ENCODE measurements at places on chromosomes 5 and 9. TPM values are rescaled to one million over a fixed set of nuclear protein-coding genes. Genes with fewer than 3 reads are reported as not detected.
A peak's percentile ranks its signal among the peaks of the same experiment; 100 is the strongest.

- no peak overlapping the region for H3K27ac ChIP-seq
- no peak for DNase-seq
- H3K4me1 ChIP-seq = peaks cover 23% of the 10 kb centered on the region
- H3K4me3 ChIP-seq = peak overlapping the region; percentile 52
- H3K36me3 ChIP-seq = no peaks in the 10 kb centered on the region
Observed at GRCh38 chr5:139649082-139649991, 1.2 kb downstream of the CXXC5 start.

DNA sequence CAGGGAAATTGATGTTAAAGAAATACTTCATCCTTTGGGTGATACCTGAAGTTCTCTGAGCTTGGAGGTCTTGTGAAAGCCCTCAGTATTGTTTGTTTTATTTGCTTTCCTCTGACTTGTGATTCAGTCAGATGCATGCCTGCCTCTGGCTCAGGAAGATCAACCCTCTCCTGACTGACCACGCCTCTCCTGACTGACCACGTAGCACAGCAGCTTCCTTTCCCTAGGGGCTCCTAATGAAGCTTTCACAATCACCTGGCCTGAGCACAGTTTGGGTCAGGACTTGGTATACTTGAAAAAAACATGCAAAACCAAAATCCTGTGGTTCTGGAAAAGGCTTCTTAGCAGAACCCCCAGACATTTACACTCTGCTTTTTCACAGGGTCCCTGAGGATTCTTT, 3.8 kb downstream of the TGFBI start:
- no peak for DNase-seq
- peaks cover under 1% of the 10 kb centered on the region for H3K36me3 ChIP-seq
- H3K27ac ChIP-seq = no peak overlapping the region
- H3K4me1 ChIP-seq = peaks cover 18% of the 10 kb centered on the region
- no peak overlapping the region for H3K4me3 ChIP-seq

DNA sequence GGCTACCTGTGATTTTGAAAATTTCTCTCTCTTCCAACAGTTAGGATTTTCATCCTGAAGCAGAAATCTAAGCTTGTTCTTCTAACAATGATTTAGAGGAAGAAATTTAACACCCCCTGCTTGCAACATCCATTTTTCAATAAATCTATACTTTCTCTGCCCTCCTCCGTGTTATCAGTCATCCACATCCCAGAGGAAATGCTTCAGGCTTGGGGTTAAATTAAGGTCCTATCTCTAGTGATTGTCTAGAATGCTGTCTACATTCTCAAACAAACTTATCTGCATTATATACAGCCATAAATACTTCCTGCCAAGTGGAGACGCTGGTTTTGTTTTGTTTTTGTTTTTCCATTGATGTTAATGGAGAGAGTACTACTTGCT, 371.0 kb downstream of the CSNK1G3 start:
- no peaks in the 10 kb centered on the region for H3K4me1 ChIP-seq
- DNase-seq = no peak
- H3K27me3 ChIP-seq = no peaks in the 10 kb centered on the region
- no peaks in the 10 kb centered on the region for H3K36me3 ChIP-seq
- no peak overlapping the region for H3K4me3 ChIP-seq

DNA sequence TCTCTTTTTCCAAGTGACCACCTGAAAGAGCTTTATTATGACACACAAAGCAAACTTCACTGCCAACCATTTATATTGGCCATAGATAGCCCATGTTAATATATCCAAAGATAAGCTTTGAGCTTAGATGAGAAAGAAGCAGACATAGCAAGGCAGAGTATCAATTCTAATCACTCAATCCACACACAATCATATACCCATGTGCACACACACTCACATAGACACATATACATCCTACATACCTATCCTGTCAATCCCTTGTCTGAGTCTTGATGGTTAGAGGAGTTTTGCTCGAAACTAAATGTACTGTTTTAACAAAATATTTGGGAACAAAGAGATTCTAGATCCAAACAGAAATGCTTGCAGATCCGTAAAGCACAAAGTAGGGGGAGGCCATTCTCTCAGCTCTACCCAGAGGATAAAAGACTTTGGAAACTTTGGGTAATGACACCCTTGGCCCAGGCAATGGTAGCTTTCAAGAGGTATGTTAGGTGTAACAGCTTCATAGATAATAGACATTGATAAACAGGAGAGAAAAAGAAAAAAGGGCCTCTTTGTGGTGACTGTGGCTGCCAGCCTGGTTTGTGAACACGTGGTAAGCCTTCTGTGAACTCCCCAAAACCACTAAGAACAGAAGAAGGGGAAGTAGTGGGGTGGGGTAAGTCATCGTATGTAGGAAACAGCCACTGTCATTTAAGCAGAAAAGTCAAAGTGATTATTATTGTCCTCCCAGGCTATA, 121.6 kb downstream of the TLR4 start:
- no peak overlapping the region for H3K4me3 ChIP-seq
- no peak overlapping the region for H3K27ac ChIP-seq
- H3K4me1 ChIP-seq = peaks cover 29% of the 10 kb centered on the region

Gene FOXD4L5
- total RNA-seq = not detected

Gene RNF224
- total RNA-seq = not detected

Gene ZNF454
- total RNA-seq = not detected

Data from activated CD4-positive, alpha-beta memory T cell treated with anti-CD3 and anti-CD28 coated beads for 36 hours (primary cell).